ENCODE measurements at places on chromosomes 2 and 18. TPM values are rescaled to one million over a fixed set of nuclear protein-coding genes. Genes with fewer than 3 reads are reported as not detected.

Gene DPP4
- 3.3 TPM for total RNA-seq

- no peak for DNase-seq
Observed at GRCh38 chr18:7779211-7779610, 212.1 kb downstream of the PTPRM start.

- no peak for DNase-seq
Observed at GRCh38 chr18:56327191-56327885, 311.1 kb downstream of the TXNL1 start.

- DNase-seq, result no peak
Observed at GRCh38 chr2:120239488-120240287, 13.0 kb upstream of the RALB start.

Gene LCT
- total RNA-seq, result 0.06 TPM

GRCh38 chr2:15868704-15869103 lies 71.6 kb upstream of the MYCN start:
- DNase-seq, result no peak
